ENCODE measurements at places on chromosomes 5 and 9.

- DNase-seq, result no peak
These were observed 12.9 kb downstream of the ZNF618 start for GRCh38 chr9:113888976-113889375.

DNA sequence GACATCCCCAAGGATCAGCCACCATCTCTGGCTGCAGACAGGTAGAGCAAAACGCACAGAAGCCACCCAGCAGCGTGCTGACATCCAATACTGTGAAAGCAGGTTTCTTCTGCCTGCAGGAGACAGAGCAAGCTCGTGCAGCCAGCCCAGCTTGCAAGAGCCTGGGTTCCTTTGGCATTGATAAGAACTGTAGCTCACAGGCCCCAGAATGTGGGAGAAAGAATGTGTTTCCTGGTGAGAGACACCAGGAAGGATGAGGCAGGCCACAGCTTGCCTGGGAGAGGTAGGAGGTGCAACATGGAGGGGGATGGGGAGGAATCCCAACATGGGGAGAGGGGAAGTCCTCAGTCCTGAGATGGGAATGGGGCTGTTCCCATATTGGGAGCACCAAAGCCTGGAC lies 34.0 kb upstream of the ARAP3 start:
- no peak for DNase-seq

DNA sequence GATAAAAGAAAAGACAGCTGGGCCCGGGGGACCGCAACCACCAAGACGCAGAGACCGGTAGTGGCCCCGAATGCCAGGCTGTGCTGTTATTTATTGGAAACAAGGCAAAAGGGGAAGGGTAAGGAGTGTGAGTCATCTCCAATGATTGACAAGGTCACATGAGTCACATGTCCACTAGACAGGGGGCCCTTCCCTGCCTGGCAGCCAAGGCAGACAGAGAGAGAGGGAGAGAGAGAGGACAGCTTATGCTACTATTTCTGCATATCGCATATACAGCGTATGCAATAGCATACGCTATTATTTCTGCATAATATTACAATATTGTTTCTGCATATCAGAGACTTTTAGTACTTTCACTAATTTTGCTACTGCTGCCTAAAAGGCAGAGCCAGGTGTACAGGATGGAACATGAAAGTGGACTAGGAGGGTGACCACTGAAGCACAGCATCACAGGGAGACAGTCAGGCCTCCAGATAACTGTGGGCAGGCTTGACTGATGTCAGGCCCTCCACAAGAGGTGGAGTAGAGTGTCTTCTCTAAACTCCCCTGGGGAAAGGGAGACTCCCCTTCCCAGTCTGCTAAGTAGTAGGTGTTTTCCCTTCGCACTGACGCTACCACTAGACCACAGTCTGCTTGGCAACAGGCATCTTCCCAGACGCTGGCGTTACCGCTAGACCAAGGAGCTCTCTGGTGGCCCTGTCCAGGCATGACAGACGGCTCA lies 50.3 kb downstream of the RFX3 start:
- DNase-seq, result no peak

- DNase-seq, result no peak
These were observed 84.8 kb downstream of the CFAP77 start for GRCh38 chr9:132494857-132495256.

DNA sequence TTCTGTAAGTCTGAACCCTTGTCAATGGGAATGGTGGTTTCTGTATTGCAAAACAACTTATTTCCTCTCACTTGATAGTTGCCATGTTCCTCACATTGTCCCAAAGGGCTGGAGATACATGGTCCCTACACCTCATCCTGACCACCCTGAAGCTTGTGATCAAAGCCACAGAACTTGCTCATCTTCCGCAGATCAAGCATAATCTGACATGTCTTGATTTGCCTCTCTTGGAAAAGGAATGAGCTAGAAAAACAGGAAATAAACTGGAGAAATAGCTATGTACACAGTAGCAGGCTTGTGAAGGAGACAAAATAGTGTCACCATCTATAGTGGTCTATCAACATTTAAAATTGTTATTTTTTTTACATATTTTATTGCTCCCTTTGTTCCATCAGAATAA lies 871.9 kb upstream of the C9orf72 start:
- no peak for DNase-seq

DNA sequence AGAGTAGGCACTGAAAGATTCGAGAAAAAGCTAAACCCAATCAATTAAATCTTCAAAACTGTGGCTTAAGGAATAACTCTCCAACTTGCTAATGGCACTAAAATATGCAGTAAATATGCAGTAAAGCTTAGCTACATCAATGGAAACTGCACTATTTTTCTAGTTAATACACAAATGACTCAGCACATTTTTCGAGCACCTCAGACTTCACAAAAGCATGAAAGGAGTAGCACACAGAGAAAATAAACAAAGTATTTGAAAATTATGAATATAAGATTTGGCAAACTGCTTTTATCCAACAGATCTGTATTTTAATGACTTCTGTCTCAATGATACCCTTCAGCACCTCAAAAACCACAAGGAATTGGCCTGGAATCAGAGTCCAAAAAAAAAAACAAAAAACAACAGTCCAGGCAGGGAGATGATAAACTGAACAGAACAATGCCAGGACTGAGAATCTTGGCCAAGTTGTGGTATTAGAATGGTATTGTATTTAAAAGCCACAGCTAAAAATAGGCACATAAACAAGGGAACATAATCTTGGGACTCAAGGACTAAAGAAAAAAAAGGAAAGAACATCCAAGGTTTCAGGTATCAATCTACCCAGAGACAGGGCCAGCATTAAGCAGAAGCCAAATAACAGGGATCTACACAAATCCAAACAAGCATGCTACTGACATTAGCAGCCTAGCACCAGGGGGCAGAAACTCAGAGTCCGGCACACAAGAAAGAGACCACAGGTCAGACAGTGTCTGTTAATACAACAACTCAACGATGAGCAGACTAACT lies 21.4 kb downstream of the TMEM245 start:
- DNase-seq, result no peak

Measured in SIG-M5 (cell line).